CD4-positive, alpha-beta T cell treated with Interleukin-2 at 100 ng/mL for 4 hours (primary cell): ENCODE measurements at places on chromosomes 4 and X.

DNA sequence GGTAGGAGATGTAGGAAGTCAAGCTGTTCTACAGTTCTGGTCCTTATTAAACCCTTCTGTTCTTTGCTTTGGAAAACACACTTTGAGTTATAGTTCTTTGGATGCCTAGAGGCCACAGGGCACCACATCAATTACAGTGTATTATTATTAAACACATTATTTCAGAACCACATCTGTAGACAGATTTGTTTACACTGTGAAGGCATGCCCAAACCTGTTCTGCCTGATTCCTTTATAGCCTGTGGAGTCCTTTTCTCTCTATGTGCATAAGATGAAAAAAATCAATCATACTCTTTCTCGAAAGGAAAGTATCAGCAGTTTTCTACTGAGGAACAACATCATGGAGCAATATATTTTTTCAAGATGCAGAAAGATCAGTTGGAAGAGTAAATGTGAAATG is 371.3 kb upstream of the INTU start:
- DNase-seq: no peak

DNA sequence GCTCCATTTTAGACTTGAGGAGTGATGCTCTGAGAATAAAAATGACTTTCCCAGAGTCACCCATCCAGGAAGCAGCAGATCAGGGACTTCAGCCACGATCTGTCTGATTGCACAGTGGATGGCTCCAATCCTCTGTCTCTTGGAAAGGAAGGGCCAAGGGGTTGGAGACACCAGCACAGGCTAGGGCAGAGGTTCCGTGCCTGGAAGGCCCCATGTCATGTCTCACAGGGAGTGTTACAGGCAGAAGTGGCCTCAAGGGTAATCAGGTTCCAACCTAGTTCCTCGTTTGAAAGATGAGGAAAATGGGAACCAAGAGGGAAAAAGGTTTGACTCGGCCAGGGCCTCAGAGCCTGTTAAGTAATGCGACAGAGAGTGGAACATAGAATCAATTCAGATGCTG is 160.0 kb downstream of the EFNB1 start:
- DNase-seq: no peak

GRCh38 chrX:153583433-153583832 is 15.5 kb downstream of the CCNQ start:
- DNase-seq: no peak

- DNase-seq: no peak
These were observed 157.8 kb upstream of the TTC29 start for GRCh38 chr4:147103403-147103946.

DNA sequence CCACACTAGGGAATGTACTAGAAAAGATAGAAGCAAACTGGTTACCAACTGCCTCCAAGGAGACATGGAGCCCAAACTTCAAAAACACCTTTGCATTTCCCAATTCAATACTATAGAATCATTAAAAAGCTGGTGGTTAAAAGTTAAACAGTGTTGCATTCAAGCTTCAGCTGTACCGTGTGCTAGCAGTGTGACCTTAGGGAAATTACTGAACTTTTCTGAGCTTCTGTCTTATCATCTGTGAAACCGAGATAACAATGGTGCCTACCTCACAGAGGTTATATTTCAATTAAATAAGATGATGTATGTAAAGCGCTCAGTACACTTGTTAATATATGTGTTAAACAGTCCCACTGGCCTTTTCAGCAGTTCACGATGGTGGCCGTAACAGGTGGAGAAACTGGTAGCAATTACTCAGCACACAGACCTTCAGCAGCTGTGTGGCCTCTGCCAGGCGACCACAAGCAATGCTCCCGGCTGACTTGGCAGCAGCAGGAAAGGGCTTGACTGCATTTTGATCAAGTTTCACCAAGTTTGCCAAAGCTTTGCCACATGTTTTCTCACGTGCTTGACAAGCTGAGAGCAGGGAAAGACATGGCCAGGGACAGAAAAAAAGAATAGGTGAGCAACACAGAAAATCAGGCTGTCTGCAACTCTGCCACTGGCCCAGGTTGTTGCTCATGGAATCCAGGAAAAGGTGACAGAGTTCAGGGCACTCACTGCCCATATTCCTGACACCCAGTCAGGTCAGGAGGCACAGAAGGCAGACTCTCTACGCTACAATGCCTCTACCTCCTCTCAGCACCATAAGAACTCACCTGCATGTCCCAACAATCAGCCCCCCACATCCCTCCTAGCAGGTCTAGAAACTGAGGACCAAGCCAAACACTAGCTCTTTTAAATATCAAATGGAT is 72.1 kb downstream of the PARM1 start:
- DNase-seq: no peak

DNA sequence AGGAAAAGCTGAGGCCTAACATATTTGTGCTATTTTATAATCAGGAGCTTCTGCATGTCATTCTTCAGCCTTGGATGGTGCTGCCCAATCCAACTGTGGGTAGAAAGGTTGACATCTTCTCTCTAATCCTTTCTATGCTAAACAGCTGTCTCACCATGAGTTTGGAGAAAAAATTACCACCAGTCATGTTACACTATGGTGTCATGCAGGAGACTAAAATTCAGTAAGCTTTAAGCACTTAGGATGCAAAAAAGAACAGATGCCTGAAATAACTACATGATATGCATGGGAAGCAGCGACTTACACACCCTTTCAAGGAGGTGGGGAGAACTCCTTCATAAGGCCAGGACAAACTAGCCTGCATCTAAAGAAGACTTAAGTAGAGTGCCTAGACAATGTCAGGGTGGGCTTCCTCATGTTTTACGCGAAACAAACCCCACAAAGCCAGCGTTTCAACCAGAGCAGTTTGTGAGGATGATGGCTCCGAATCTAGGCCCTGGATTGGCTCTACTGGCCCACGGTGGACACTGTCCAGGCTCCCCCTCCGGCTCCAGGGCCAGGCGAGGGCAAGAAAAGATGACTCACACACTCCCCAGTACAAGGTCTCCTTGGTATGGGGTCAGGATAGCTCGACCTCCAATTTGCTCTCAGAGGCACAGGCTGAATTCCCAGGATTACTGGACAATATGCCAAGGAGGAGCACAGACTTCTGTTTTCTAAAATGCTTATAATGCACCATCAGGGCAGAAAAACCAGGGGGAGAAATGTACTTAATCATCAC is 45.1 kb downstream of the STX18 start:
- DNase-seq: no peak

DNA sequence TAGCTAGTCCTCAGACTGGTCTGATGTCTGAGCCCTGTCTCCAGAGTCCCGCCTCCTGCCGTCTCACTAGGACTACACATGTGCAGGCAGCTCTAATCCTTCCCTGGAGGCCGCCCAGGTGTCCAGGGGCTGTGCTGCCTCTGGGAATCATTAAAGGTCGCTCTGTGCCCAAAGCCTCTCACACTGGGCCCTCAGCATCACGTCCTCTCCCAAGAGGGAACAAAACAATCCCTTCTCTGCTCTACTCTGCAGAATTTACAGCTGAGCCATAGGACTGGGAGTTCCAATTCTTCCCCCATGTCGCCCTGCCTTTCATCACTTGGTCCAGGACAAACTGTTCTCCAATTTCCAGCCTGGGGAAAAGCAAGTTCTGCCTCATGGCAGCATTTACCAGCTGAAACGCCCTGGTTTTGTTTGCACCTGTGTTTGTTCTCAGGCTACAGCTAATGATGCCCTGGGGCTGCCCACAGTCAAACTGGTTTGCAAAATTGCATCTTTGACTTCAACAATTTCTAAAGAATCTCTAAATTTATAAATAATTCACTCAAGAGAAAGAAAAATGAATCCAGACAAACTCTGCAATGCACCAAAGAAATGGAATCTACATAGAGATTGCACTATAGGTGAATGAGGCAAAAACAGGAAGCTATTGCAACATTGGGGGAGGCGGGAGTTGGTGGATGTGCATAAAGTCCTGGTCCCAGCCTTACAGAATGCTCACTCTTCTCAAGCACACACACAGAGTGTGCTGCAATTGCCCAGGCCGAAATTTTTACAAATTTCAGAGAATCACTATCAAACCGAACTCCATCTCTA is 7.2 kb upstream of the MRFAP1 start:
- no peak for DNase-seq

DNA sequence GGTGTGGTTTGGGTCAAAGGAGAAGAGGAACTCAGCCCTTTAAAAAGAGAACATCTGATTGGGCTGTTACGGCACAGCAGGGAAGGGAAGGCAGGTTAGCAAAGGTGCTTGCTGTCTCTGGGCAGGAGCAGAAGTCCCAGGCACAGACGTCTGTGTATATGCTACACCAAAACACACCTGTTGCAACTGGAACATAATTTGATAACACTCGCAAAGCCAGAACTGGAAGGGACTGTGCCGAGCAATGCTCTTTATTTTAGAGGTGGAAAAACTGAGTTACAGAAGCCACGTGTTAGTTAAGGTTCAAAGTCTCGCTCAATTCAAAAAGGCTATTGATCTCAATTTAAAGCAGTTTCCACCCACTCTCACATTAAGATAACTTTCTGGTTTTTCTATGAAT is 2.2 kb upstream of the FAM114A1 start:
- DNase-seq: no peak

DNA sequence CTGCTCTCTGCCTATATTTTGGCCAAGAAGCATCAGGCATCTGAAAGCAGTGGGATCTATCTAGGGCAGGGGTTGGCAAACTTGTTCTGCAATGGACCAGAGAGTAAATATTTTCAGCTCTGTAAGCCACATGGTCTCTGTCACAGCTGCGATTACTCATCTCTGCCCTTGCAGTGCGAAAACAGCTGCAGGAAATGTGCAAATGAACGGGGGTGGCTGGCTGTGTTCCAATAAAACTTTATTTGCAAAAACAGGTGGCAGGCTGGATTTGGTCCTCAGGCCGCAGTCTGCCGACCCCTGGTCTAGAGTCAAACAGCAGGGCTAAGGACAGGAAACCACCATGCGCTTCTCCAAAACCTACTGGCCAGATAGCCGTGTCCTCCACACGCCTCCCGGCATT is 48.6 kb downstream of the ACOX3 start:
- no peak for DNase-seq
